ENCODE measurements at places on chromosomes 5 and 9.

GRCh38 chr9:98944057-98944733, 488 bp downstream of the COL15A1 start:
- DNase-seq = peak; percentile 28

DNA sequence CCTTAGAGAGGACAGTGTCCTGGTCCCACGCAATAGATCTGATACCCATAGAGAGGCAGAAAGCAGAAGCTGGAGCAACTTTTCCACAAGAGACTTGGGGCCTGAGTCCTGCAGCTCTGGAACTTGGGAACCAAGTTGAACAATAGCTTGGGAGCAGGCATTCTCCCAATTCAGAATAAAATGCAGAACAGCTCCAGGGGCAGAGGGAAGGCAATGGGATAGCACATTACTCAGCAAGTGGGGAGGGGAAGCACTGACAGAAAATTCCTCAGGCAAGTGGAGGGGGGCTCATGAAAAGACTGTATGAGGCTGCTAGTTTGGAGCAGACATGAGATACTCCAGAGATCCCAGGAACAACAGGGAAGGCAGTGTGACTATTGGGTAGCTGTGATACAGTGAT, 513.6 kb downstream of the HINT1 start:
- DNase-seq = no peak

GRCh38 chr9:38196714-38197113, 127.7 kb upstream of the SHB start:
- DNase-seq = no peak

- peak; percentile 68 for DNase-seq
Measured at GRCh38 chr9:91758491-91758981, 191.5 kb downstream of the ROR2 start.

GRCh38 chr9:110784309-110784708, 115.7 kb downstream of the MUSK start:
- DNase-seq = no peak

DNA sequence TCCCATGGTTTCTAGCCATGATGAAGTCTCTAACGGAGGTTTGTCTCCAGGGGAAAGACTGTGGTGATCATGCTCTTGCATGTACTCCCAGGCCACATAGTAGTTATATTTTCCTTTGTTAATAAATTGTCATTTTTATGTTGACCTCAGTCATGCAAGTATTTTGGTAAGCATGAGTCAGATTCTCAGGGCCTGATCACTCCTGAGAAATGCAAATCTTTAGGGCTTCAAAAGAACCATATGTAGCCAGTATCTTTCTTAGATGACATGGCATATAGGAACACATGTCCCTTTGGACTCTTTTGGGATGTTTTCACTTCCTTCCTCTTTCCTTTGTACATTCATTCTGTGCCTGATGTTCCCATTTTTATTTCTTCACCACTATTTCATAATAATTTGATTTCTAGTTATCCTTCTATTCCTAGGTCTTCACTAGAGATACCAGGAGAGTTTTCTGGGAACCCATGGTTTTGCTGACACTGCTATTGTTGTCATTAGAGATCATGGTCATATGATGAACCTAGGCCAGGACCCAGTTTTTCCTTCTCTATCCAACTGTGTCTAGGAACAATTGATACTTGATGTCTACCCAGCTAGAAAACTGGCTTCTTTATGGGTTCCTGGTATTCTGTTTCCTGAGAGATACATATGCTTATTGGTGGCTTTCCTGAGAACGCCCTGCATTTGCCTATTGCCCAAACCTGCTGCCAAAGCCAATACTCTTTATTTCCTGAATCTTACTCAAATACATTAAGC, 248.1 kb upstream of the NREP start:
- no peak for DNase-seq

DNA sequence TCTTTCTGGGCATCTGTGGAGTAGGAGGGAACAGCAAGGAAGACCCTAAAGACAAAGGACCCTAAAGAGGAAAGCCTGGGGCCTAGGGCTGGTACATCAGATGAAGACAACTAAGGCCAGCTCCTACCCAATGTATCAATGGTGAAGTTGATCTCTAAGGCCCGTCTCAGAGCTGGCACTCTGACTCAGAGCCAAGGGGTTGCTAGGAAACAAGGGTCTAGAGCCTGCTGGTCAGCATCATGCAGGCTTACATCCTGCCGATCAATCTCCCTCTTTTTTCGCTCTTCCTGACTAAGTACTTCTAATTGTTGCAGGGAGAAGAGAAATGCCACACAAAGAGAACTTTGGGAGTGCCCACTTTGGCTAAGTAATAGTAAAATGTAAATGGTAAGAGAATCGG, 26.2 kb downstream of the TRIM32 start:
- no peak for DNase-seq

DNA sequence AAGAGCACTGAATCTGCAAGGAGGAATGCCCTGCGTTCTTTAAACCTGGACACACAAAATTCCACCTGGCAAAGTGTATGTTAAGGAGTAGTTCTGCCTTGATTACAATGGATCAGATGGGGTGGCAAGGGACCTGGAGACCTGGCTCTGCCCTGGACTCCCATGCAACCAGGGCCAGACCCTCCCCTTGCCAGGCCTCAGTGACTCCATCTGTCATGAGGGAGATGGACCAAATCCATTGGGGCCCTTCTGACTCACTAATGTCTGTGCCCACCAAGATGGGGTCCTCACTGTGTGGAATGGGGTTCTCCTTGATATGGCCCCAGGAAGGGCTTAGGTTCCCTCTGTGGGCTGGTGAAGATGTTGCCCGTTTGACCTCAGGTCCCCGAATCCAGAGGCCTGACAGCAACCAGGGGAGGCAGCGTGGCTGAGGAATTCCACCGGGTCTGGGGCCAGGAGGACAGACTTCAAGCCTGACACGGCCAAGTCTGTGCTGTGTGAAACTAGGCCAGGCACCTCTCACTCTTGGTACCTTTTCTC, 100.3 kb downstream of the PAX5 start:
- DNase-seq = no peak

All from activated T-cell treated with anti-CD3 and anti-CD28 coated beads, Interleukin-2, amount 50 U/mL, for 48 hours (primary cell).